Stimulated activated naive B cell treated with anti-CD40 and anti-IgM and Interleukin-4, amounts not matched to agents 10 μg/mL and 1 μg/mL and 100 μg/mL, for 72 hours (primary cell): ENCODE measurements at places on chromosomes 12 and 14.

GRCh38 chr14:68800390-68800789 lies 7.5 kb upstream of the ZFP36L1 start:
- no peaks in the 10 kb centered on the region for H3K27me3 ChIP-seq
- peaks cover 36% of the 10 kb centered on the region for H3K4me1 ChIP-seq
- H3K4me3 ChIP-seq: no peak overlapping the region
- H3K36me3 ChIP-seq: peaks cover 31% of the 10 kb centered on the region
- H3K27ac ChIP-seq: peak overlapping the region; percentile 73

- H3K4me1 ChIP-seq: peaks cover 17% of the 10 kb centered on the region
- DNase-seq: no peak
- H3K4me3 ChIP-seq: no peak overlapping the region
These were observed 33.9 kb upstream of the STK38L start for GRCh38 chr12:27210187-27210586.

GRCh38 chr12:104507672-104508071 lies 50.9 kb downstream of the CHST11 start:
- no peak overlapping the region for H3K4me3 ChIP-seq
- no peaks in the 10 kb centered on the region for H3K27me3 ChIP-seq
- DNase-seq: no peak

- no peaks in the 10 kb centered on the region for H3K27me3 ChIP-seq
- peak overlapping the region; percentile 82 for H3K27ac ChIP-seq
- H3K4me1 ChIP-seq: peaks cover 20% of the 10 kb centered on the region
- peaks cover 2% of the 10 kb centered on the region for H3K36me3 ChIP-seq
These were observed 1.2 kb downstream of the CDK2AP1 start for GRCh38 chr12:123270214-123271000.

GRCh38 chr12:61554268-61555008 lies 705.8 kb upstream of the USP15 start:
- no peaks in the 10 kb centered on the region for H3K36me3 ChIP-seq
- H3K27ac ChIP-seq: no peak overlapping the region
- DNase-seq: no peak
- no peaks in the 10 kb centered on the region for H3K27me3 ChIP-seq

DNA sequence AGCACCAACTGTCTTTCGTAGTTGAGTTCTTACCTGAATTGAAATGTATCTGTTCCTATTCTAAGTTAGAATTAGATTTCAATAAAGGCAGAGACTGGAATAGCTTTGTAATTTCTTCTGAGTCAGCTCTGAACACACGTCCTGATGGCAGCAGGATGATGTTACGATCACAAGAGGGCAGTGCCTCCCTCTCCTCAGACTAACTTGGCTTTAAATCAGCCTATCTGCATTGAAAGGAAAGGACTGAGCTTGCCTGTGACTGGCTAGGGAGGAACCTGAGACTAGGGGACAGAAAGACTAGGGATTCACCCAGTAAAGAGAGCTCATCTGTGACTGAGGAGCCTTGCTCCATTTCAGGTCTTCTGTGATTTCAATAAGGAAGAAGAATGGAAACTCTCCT lies 323.7 kb upstream of the OR4E1 start:
- no peaks in the 10 kb centered on the region for H3K4me1 ChIP-seq
- peaks cover 39% of the 10 kb centered on the region for H3K27me3 ChIP-seq
- H3K36me3 ChIP-seq: no peaks in the 10 kb centered on the region
- H3K4me3 ChIP-seq: no peak overlapping the region
- no peak for DNase-seq

- no peak overlapping the region for H3K27ac ChIP-seq
- no peak for DNase-seq
These were observed 16.1 kb downstream of the ASCL1 start for GRCh38 chr12:102973583-102973982.

GRCh38 chr12:604956-605355 lies 58.3 kb downstream of the NINJ2 start:
- H3K27ac ChIP-seq: no peak overlapping the region
- no peak overlapping the region for H3K4me3 ChIP-seq
